ENCODE measurements at places on chromosomes 2 and 18. TPM values are rescaled to one million over a fixed set of nuclear protein-coding genes. Genes with fewer than 3 reads are reported as not detected.

FOSL2 gene
- 3.1 TPM for polyA plus RNA-seq

CERKL gene
- polyA plus RNA-seq = 7.1 TPM

ALPP gene
- not detected for polyA plus RNA-seq

ESPNL gene
- not detected for polyA plus RNA-seq

HNMT gene
- not detected for polyA plus RNA-seq

CFC1B gene
- polyA plus RNA-seq = not detected

FBXO48 gene
- polyA plus RNA-seq = 1.3 TPM

PPP1R1C gene
- polyA plus RNA-seq = not detected

PPP3R1 gene
- 2.8 TPM for polyA plus RNA-seq

Data from CD4-positive, CD25-positive, alpha-beta regulatory T cell (primary cell).